ENCODE measurements at places on chromosomes 6 and 20.

GRCh38 chr20:31927627-31928159 is 24.2 kb downstream of the PDRG1 start:
- no peak for DNase-seq

DNA sequence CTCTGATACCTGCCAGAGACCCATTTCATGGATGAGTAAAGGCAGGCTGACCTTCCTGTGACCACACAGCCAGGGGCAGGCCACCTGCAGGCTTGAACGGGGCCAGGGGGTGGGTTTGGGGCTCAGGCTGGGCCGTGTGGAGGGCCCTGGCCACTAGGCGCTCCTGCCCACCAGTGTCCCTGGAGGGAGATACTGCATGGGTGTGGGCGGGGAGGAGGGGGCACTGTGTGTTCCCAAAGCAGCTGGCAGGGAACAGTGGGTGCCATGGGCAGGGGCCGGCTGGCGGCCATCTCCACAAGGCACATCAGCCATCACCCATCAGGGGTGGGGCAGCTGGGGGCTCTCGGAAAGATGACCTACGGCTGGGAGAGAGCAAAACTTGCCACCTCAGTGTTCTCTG is 15.4 kb downstream of the SRC start:
- no peak for DNase-seq

GRCh38 chr6:166768761-166769160 is 141.7 kb upstream of the RPS6KA2 start:
- no peak for DNase-seq

DNA sequence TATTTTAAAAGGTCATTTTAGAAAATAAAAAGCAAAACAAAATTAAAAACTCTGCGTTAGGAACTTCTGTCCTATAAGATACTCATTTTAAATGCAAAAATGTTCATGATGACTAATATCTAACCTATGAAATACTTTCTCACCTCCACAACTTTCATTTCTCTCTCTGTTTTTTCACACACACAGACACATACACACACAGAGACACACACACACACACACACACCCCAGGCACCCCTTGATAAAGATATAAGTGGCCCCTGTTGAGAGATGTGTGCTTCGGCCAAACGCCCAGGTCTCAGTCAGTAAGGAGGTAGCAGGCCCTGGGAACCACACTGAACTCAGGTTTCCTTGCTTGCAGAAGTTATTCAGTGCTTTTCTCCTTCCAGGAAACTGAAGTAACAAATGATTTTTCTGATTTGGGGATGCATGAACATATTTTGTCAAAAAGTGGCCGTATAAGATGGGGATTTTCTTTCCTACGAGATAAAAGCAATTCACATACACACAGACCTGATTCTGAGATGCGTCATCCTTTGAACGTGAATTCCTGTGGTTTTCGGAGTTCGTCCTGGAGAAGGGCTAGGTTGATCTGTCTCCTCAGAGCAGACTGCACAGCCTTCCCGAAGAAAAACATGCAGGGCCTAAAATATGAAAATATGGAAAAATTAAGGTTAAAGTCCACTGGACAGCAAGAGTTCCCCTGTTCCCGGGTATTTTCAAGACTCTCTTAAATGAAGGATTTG is 306.8 kb upstream of the FOXQ1 start:
- DNase-seq = no peak

- no peak for DNase-seq
These were observed 162.4 kb upstream of the BTBD3 start for GRCh38 chr20:11755071-11755841.

DNA sequence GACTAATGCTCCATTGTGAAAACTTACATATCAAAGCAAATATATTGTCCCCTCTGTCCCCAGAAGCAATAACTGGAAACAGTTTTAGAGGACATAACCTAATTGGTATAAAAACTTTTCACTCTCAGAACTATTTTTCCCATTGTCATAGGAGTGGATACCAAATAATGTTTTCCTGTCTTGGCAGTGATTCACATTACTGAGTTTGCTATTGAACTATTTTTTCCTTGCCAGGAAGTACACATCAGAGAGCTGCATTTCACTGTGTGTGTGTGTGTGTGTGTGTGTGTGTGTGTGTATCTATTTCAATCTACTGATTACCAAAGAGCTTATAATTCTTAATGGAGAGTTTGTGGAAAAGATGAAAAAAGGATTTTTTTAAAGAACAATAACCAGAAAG is 45.4 kb downstream of the AKAP12 start:
- DNase-seq = no peak
